ENCODE measurements at places on chromosomes 4 and X.

DNA sequence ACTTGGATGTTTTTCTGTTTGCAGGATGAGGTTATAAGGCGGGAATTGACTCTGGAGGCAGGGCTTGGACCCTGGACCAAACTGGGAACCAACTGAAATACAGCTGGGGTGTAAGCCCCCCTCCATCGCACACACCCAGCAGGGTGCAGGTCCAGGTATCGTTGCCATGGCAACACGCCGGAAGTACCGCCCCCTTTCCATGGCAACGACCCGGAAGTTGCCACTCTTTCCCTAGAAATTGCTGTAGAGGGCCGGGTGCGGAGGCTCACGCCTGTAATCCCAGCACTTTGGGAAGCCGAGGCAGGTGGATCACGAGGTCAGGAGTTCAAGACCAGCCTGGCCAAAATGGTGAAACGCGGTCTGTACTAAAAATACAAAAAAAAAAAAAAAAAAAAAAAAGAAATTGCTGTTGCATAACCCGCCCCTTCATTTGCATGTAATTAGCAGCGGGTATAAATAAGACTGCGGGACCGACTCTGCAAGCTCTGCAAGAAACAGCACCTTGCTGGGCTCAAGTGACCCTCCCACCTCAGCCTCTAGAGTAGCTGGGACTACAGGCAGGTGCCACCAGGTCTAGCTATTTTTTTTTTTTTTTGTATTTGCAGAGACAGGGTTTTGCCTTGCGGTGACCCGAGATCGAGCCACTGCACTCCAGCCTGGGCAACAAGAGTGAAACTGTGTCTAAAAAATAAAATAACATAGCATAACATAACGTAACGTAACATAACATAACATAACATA, 139.6 kb downstream of the CRLF2 start:
- no peak for DNase-seq

DNA sequence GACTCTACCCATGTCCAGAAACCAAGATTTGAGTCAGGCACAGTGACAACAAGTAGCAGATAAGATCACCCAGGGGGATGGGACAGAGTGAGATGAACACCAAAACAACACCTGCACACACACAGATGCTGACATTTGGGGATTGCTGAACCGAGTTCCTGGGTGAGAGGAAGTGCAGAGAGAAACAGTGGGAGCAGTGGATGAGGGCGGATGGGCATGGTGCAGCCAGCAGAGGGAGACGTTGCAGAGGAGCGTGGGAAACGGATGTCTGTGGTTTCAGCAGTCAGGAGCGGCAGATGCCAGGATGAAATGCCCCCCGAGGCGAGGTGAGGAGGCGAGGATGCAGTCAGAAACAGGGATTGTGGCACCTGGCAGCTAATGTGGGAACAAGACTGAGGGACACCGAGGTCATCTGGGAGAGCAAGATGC, 78.6 kb upstream of the STS start:
- no peak for DNase-seq

DNA sequence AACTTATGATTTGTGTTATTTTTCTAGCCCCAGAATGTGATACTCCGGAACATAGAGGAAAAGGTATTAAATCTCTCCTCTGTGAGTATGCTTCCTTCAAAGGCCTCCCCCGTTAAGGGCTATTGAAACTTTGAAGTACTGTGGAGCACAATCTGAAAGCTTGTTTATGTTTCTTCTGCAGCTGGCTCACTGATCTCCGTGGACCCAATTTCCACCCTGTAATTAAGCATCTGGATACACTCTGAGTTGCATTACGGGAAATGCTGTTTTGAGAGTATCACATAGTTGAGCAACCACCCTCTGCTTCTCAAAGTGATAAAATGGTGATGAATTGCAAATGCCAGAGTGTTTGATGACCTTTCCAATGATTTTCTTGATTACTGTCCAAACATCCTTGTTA, 296.8 kb upstream of the PABPC5 start:
- no peak for DNase-seq

DNA sequence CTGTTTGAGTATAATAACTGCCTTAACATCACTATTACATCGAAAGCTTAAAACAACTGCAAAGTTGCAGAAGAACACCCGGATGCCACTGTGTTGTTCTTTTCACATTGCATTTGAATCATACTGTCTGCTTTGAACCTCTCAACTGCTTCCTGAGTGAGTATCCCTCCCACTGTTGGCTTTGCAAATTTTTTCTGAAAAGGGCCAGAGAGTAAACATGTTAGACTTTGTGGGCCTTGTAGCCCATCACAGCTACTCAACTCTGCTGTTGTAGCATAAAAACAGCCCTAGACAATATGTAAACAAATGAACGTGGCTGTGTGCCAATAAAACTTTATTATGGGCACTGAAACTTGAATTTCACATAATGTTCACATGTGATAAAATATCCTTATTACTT, 76.1 kb downstream of the NSG1 start:
- DNase-seq: no peak

DNA sequence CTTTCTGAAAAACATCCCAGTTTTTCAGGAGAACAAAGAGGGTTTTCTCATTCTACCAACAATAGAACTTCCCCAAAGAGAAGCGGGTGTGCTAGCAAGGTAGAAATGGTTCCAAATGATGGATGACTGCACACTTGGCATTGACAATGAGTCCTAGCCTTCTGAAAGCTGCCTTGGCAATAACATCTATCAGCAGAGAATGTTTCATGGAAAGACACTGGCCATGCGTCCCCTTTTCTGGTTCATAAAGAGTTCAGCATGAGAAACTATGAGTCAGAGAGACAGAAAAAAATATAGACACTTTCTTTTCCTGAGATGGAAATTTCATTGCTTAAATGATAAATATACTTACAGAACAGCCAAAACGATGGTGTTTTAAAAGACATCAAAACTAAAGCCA, 236.9 kb upstream of the PRKX start:
- DNase-seq: no peak

GRCh38 chr4:2860391-2861348, 17.0 kb downstream of the ADD1 start:
- no peak for DNase-seq

DNA sequence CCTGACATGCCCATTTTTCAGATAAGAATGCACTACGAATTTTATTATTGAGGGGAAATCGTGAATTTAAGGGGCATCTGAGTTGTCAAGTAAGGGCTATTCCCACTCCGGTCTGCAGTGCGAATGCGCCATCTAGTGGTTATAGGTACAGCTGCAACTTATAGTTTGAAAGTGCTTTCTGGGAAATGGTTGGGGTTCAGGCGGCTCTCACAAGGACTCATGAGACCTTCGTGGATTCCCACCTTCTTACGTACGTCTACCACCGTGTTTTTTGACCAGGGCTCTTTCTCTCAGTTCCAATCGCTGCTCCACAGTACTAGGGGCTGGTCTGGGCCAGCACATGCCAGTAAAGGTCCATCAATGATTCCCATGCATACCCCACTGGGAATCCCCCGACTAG, 12.3 kb downstream of the MSL3 start:
- DNase-seq: no peak

- DNase-seq: no peak
These were observed 20.0 kb downstream of the GK start for GRCh38 chrX:30673127-30673796.

GRCh38 chr4:76896614-76897535, 1.1 kb downstream of the SOWAHB start:
- DNase-seq: no peak

GRCh38 chr4:164424846-164425245, 329.1 kb upstream of the SMIM31 start:
- no peak for DNase-seq

GRCh38 chr4:164888096-164888715, 11.2 kb downstream of the APELA start:
- no peak for DNase-seq

DNA sequence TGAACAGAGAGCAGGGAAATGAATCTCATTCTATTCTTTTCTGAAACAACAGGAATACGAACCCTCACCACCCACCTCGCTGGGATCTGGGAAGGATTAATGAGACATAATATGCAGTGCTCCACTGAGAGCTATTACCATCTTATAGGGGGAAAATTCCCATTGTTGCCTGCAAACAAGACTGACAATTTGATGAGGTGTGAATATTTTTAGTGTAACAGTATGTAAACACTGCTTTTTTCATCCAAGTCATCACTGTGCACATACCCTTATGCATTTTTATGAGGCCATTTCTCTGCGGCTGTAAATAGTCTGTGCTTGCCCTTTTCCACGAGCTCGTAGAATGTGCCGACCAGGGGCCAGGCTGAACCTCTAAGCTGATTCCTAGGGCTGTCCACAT, 285.6 kb upstream of the CPEB2 start:
- DNase-seq: no peak

- no peak for DNase-seq
These were observed 226.9 kb downstream of the FBXW7 start for GRCh38 chr4:152308951-152309350.

DNA sequence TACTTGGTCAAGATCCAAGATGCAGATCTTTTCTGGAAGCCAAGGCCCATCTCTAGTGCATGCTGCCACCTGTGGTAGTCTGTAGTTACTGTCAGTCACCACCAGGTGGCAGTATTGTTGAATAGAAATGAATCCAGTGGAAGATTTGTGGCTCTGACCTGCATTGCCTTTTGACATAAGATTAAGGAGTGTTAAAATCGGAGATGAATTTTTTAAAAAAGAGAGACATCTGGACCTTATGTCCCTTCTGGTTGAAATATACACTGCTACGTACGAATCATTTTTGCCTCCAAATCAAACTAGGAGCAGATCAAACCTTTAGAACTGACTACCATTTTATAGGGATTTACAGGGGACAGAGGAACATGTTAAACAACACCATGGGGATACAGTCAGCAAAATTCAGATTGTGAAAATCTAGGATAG, 46.9 kb upstream of the RHOH start:
- peak; percentile 54 for DNase-seq

- DNase-seq: no peak
These were observed 3.4 kb upstream of the MRPL1 start for GRCh38 chr4:77859256-77859655.

GRCh38 chr4:55001538-55001937, 123.9 kb downstream of the KDR start:
- no peak for DNase-seq

GRCh38 chr4:73006286-73006990, 63.1 kb downstream of the COX18 start:
- no peak for DNase-seq

DNA sequence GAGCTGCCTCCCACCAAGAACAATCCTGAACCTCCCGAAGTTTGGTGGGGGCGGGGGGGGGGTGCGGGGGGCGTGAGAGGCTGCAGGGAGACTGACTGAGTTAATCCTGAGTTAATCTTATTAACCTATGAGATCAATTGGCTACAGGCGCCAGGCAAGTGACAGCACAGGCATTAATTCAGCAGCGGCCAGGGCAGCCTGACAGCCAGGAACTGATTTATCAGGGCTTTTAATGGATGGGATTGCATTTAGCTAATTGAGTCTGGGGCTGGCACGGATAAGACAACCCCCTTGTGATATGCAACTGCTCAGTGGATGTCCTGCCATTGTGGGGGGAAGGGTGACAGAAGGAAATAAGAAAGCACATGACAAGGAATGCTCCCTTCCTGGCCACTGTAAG, 16.3 kb downstream of the RTL5 start:
- no peak for DNase-seq

DNA sequence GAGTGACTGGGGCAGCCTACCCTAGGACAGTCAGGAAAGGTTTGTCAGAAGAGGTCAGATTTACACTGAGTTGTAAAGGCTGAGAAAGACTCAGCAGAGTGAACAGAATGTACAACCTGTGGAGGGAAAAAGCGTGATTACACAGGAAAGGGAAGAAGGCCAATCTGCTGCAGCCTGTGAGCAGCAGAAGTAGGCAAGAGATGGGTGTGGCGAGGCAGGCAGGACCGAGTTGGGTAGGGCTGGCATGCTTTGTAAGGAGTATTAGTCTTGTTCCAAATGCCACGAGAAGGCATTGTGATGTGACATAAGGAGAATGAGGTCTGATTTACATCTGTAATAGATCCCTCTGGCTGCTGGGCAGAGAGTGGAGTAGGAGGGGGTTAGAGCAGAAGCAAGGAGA, 12.6 kb downstream of the SGMS2 start:
- no peak for DNase-seq

DNA sequence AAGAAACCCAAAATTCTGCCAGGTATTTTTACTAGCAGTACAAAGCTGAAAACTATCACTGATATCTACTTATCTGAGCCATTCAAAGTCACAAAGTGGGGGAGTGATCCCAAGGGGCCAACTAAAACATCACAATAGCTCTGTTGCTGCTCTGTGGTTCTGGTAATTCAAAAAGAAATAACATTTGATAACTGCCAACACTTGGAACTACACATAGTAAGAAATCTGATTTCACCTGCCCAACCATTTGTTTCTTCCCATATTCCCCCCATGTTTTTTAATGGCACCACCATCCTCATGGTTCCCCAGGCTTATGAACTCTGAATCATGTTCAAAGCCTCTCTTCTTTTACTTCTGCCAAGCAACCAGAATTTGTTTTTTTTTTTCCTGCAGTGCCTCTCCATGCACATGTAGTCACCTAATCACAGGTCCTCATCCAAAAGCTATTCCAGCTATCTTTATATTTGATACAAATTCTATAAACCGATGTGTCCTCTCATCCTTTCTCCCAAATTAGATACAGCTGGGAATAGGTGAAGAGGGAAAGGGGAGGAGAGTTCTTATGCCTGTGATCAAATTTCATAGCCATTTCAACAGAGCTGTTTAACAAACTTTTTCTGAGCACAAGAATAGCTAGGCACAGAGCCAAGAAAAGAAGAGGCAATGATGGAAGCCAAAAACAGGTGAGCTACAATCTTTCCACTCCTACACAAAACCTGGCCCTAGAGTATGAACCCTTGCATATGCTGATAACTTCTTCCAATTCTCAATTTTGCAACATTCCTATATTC, 7.7 kb downstream of the AMMECR1 start:
- DNase-seq: no peak

DNA sequence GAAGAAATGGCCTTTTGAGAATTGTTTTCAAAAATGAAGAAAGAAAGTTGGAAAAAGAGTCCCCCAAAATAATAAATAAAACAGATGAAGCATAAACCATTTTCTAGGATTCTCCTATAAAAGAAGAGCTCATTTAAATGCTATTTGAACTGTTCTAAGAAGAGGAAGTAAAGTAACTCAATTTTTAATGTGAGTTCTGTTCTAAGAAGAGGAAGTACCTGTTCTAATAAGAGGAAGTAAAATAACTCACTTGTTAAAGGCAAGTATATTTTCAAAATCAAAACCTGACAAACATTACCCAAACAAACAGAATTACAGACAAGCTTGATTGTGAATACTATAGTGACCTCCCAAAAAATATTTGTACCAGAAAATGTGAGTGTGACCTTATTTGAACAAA, 1326.3 kb downstream of the C4orf33 start:
- DNase-seq: no peak

DNA sequence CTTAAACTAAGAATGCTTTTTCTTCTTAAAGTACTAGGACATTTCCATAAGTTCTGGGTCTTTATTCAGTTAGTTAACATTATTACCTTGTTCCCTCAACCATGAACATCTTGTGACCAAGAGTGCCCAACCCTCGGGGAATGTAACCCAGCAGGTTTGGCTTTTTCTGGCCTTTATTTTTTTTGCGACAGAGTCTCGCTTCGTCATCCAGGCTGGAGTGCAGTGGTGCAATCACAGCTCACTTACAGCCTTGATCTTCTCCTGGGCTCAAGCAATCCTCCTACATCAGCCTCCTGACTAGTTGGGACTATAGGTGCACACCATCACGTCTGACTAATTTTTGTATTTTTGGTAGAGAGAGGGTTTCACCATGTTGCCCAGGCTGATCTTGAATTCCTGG, 65.1 kb downstream of the USP11 start:
- DNase-seq: no peak

GRCh38 chr4:123477711-123478209, 81.2 kb downstream of the SPRY1 start:
- DNase-seq: no peak

GRCh38 chrX:94492541-94492940, 818.5 kb downstream of the FAM133A start:
- no peak for DNase-seq

Data from activated CD4-positive, CD25-positive, alpha-beta regulatory T cell (primary cell).